ENCODE measurements at places on chromosomes 6 and 20. TPM values are rescaled to one million over a fixed set of nuclear protein-coding genes. Genes with fewer than 3 reads are reported as not detected.
A peak's percentile ranks its signal among the peaks of the same experiment; 100 is the strongest.

The SYNDIG1 gene
- total RNA-seq = 1.9 TPM

The OPN5 gene
- total RNA-seq = not detected

The CHMP4B gene
- total RNA-seq = 122 TPM

The NKAPL gene
- total RNA-seq = 0.42 TPM

The OR12D3 gene
- not detected for total RNA-seq

The WFDC12 gene
- not detected for total RNA-seq

The RAET1L gene
- not detected for total RNA-seq

The BTNL2 gene
- total RNA-seq = not detected

GRCh38 chr6:115896538-115897129, 164.1 kb downstream of the FRK start:
- no peak for DNase-seq

DNA sequence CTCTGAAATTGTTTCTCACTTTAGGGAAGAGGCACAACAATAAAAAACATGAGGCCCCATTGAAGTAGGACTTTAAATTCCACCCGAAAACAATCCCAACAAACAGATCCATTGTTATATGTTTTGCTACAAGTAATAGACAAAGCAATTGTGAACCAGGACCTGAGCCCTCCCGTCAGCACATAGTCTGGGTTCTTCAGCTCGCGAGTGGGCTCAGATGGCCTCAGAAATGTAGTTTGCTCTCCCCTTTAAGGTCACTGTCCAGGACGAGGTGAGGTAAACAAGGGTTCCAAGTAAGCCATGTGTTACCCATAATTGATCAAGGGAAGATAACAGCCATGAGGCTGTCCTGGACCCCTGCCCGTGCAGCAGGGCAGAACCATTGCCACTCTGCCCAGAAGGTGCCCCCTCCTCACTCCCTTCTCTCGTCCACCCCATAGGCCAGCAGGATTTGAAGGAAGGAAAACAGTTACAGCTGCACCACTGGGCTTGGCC, 160.1 kb upstream of the QKI start:
- DNase-seq = no peak

DNA sequence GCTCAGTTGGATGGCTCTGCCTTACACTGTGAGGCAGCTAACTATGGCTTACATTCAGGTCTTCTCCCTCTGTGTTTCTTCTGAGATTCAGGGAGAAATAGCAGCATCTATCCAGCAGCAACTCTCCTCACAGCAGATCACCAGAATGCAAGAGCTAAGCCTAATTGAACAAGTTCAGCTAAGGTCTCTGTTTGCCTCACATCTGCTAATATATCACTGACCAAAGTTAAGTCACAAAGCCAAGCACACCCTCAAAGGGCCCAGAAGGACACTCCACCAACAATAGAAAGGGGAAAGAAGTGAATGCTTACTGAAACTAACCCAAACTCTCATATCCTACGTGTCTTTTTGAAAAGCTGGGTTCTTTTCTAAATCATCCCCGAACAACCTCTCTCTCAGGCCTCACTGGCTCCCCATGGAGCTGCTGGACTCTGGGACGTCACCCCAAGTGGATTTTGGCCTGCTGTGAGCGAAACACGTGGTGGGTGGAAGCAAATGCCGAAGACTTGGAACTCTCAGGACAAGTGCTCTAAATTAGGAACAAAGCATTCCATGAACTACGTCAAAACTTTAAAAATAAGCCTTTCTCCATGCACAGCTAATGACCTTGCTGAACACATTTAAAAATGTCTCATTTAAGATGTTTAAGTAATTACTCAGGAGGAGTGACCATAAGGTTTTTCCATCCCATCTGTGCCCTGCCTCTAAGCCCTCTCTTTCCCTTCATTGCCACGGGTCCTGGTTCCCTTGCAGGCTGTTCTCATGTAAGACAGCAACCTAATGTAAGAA, 167.5 kb upstream of the PLCB4 start:
- no peak for DNase-seq

DNA sequence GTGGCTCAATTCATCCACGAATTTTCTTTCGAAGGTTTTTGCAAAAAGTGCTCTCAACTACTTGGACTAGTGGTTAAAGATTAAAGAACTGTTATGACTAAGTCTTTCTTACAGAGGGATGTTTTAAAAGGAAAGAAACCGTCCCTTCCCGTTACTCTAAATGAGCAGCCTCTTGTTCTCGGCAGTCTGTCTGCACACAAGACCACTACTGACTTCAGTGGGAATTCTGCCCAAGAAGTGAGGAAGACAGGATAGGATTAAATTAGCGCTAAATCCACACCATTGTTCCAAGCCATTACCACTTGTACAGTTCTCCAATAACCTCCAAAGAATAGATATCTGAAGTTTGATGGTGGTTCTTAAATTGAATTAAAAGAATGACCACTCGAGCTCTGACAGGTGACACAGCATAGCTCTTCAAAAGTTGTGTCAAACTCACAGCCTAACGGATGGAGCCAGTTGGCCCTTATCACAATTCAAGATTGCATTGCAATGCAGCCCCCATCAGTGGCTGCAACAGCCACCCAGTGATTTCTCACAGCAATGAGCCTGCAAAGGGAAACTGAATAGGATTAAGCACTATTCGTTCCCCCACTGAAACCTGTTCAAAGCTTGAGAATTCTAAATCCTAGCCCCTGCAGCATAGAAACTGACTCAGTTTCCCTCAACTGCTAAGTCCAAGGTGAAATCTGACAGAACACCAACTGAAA, 1.8 kb downstream of the EPB41L2 start:
- DNase-seq = peak; percentile 53

GRCh38 chr6:120039664-120040063, 690.1 kb upstream of the MAN1A1 start:
- no peak for DNase-seq

DNA sequence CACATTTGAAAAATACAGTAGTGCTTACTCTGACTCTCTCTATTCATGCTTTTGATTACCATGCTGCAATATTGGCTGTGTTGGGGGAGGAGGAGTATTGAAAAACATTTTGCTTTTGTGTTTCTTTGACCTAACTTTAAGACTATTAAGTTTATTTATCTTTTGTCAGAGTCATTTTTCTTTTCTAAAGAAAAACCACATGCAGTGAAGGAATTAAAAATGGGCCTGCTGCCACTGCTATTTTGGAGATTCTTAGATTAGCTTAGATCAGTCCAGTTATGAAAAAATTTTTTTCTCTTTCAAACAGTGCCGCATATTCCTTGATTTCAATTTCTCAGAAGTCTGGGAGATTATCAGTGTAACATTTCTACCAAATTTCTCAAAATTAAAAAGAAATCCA, 36.1 kb downstream of the BCKDHB start:
- DNase-seq = no peak

DNA sequence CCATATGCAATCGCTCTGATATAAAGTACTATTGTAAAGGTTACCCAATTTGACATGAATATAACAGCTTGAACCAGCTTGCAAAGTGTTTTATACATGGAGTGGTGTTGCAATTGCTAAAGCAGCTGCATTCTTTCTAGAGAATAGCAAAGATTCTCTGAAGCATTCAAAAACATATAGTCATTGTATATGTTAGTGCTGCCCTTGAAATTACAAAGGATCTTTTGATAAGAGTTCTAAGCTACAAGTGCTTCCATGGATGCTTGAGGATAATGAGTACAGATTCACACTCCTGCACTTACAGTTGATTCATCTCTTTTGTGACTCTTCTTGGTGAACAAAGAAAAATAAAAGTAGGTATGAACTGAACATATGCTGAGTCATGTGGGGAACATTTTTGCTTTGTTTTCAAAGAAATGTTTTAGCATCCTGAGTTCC, 175.7 kb downstream of the ALDH8A1 start:
- no peak for DNase-seq

- no peak for DNase-seq
Measured at GRCh38 chr6:39266375-39266774, 37.1 kb upstream of the KCNK5 start.

- peak; percentile 91 for DNase-seq
Measured at GRCh38 chr6:25788305-25788922, 33.9 kb downstream of the SLC17A4 start.

- peak; percentile 32 for DNase-seq
Measured at GRCh38 chr20:51650685-51651134, 108.2 kb upstream of the NFATC2 start.

DNA sequence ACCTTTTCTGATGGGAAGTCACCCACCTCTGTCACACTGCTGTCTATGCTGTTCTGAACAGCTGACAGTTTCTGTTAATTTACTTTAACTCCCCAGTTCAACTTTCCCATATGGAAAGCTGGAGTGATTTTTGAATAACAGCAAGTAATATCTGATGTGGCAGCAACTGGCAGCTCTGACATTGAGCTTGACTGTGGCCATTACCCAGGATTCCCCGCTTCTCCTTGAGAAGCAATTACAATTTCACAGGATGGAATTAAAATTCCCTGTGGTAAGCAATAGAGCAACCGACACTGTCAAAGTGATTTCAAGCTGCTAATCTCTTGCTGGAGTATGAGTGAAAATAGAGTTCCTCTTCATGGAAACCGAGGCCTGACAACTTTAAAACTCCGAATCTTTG, 348.1 kb upstream of the SOX4 start:
- no peak for DNase-seq

DNA sequence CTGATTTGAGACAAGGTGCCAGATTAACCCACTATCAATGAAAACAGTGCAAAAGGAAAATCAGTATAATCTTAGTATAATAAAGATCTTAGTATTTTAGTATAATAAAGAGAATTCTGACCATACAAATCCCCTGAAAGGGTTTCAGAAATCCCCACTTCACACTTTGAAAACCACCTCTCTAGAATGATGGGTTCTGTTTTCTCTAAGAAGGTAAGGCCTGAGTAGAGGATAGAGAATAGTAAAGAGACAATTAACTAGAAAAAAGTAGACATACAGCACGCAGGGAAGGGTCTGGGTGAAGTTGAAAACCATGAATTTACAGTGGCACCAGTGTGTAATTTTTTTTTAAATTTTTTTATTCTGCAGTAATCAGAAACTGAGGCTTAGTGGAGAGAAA, 73.6 kb downstream of the REV3L start:
- no peak for DNase-seq

DNA sequence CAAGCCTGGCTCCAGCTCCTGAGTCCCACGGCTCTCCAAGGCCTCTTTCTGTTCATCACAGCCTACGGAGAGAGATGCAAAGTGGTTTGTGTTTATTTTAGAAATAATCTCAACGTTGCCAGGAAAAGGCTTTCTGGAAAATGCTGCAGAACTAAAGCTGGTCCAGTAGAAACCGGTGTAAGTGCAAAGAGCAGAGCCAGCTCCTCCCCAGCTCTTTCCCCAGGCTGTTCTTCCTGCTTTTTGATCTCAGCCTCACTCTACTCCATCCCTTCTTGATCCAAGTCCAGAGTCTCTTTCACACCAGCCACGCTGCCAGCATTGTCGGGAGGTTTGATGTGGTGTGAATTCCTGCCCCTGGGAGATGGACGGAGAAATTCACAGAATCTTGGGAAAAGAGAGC, 69.8 kb downstream of the TMEM170B start:
- DNase-seq = peak; percentile 70

- no peak for DNase-seq
Measured at GRCh38 chr6:24009319-24009718, 116.7 kb upstream of the NRSN1 start.

- no peak for DNase-seq
Measured at GRCh38 chr6:137762168-137763090, 104.6 kb upstream of the TNFAIP3 start.
